Muscle of back (tissue), 13 donors: ENCODE measurements at places on chromosomes 12 and 14. TPM values are rescaled to one million over a fixed set of nuclear protein-coding genes. Genes with fewer than 3 reads are reported as not detected.

DNA sequence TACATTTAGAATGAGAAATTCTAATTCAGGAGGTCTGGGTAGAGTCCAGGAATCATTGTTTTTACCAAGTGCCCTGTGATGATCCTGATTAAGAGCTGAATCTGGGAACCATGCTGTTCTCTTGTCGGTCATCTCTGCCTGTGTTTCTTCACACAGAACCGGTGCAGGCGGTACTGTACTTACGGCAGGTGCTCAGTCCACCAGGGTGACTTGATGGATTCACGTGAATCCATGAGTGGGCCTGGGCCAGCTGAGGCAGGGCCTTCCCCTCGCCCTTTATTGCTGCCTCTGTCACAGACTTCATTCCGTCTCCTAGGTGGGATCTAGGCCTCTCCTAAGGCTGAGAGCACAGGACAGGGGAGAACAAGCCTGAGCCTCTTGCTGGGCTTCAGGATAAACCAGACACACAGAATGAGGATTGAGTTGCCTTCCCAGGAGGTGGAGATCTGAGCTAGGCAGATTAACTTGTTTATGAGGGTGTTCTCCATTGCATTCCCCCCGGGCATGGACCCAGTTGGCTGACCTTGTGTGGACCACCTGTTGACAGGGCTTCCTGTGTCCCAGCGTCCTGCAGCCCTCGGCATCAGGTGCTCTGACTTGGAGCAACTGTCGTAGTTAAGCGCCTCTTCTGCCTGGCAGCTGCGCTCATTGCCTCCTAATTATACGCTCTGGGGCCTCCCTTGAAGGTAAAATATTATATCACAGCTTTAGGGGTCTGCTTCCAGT is 42.1 kb downstream of the B4GALNT3 start:
- peak; percentile 74 for DNase-seq

GRCh38 chr14:75267141-75267721 is 11.4 kb upstream of the FOS start:
- peak; percentile 70 for DNase-seq

DNA sequence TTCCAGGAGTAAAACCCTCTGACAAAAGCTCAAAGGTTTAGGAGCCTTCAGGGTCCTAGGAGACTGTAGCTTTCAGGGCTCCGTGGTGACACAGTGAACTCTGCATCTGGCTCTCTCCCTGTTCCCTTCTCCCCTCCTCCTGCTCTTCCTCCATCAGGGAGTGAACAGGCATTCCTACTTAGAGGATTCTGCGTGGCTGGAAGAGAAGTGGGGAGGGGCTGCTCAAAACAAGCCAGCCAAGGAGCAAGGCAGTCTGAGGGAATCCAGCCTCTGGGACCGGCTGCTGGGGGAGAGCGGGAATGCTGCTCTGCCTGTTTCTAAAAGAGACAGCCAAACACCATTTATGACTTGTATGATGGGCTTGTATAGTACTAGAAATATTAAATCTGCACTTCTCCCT is 49.5 kb downstream of the RBMS2 start:
- DNase-seq = peak; percentile 63

GRCh38 chr12:62760779-62761178 is 174.2 kb downstream of the PPM1H start:
- no peak for DNase-seq

DNA sequence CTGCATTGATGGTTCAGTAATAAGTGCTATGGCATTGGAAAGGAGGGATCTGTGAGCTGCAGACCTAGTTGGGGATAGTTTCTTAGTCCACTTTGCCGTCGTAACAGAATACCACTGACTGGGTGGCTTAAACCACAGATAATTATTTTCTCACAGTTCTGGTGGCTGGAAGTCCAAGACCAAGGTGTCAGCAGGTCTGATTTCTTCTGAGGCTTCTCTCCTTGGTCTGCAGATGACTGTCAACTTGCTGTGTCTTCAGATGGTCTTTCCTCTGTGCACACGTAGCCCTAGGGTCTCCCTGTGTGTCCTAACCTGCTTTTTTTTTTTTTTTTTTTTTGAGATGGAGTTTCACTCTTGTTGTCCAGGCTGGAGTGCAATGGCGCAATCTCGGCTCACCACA is 126.1 kb downstream of the MYRFL start:
- DNase-seq = no peak

CYP46A1 gene
- polyA plus RNA-seq = 1.7 TPM

DNA sequence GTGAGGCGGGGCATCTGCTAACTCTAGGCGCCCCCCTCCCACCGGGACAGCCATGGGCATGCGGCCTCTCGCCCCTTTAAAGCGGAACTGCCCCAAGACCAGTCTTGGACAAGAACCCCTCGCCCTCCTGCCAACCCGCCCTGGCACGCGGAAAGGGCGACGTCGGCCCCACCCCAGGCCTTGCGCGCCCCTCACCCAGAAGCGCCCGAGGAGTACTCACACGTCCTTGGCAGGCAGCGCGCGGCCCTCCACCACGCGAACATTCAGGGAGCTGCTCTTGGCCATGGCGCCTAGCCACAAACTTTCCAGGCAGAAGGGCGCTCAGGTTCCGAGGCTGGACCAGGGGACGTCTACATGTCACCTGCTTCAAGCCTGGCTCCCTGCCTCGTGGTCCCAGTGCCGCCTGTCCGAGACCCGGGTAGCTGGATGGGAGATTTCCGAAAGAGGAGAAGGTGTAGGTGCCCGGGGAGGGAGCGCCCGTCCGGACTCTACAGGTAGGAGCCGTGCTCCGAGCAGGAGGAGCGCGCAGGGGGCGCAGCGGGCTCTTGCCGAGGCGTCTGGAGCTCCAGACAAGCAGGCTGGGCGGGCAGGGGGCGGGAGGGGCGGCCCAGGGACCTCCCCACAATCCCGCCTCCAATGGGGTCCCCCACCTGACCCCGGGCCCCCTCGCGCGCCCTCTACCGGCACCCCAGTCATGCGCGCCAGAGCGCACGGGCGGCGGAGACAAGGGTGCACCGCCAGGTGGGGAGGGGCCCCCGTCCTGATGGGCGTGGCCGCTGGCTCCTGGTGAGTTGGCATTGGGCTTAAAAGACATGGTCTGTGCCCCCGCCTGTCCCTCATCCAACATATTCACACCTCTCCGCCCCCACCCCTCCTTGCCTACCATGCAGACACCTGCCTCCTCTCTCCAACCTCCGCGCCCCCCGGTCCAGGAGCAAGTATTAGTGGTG is at the start of gene RASAL1:
TSS of gene RASAL1 (minus strand) at position 584 of the 950 bp plus-strand sequence. CDS start at position 285, 299 bp downstream.
- no peak for DNase-seq

PLEKHD1 gene
- polyA plus RNA-seq = 1.2 TPM

CARMIL3 gene
- polyA plus RNA-seq = 0.09 TPM

- no peak for DNase-seq
Measured at GRCh38 chr12:86724716-86725115, 468.5 kb upstream of the MGAT4C start.

- no peak for DNase-seq
Measured at GRCh38 chr14:39005044-39005880, 97.8 kb downstream of the SEC23A start.

VTI1B gene
- polyA plus RNA-seq = 81.1 TPM

- DNase-seq = no peak
Measured at GRCh38 chr12:19689226-19689625, 249.9 kb downstream of the AEBP2 start.

GRCh38 chr12:24499151-24500146 is 449.5 kb downstream of the BCAT1 start:
- peak; percentile 17 for DNase-seq

RERG gene
- polyA plus RNA-seq = 6.5 TPM

DNA sequence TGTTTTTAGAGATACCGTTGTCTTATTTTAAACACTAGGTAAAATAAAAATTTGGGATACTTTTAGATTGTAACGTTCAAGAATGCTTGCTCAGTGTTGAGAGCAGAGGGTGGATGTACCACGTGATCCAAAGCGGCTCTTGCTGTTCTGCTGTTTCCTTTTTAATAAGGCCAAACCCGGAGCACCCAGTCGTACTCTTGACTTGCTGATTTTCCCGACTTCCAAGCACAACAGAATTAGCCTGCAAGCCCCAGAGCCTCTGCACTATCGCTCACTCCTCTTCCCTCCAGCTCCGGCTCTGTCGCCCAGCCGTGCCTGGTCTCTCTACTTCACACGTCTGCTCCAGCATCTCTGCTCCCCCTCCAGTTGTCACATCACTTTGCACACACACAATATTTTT is 77.3 kb downstream of the EMP1 start:
- DNase-seq = no peak

GRCh38 chr12:15122344-15122743 is 98.9 kb downstream of the RERG start:
- DNase-seq = no peak

GRCh38 chr12:56104815-56105608 is 653 bp downstream of the PA2G4 start:
- DNase-seq = no peak

DNA sequence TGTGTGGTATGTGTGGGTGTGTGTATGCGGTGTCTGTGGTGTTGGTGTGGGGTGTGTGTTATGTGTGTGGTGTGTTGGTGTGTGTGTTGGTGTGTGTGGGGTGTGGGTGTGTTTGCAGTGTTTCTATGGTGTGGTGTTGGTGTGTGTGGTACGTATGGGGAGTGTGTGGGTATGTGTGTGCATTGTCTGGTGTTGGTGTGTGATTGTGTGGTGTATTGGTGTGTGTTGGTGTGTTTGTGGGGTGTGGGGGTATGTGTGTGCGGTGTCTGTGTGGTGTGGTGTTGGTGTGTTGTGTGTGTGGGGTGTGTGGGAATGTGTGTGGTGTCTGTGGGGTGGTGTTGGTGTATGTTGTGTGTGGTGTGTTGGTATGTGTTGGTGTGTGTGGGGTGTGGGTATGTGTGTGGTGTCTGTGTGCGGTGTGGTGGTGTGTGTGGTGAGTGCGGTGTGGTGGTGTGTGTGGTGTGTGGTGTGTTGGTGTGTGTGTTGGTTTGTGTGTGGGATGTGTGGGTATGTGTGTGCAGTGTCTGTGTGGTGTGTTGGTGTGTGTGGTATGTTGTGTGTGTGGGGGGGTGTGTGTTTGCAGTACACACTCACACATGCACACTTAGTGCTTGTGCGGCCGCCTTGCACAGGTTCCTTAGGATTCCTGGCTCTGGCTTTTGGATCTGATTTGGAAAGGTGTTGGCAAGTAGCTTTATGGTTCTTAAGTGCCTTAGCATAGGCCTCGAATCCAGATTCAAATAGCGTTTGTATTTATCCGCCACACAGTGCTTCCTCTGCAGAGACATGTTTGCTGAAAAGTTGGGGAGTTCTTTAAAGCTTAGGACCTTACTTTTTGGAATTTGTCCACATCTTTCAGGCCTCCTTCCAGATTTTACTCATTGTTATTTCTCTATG is 16.4 kb downstream of the MLXIP start:
- DNase-seq = no peak

DNA sequence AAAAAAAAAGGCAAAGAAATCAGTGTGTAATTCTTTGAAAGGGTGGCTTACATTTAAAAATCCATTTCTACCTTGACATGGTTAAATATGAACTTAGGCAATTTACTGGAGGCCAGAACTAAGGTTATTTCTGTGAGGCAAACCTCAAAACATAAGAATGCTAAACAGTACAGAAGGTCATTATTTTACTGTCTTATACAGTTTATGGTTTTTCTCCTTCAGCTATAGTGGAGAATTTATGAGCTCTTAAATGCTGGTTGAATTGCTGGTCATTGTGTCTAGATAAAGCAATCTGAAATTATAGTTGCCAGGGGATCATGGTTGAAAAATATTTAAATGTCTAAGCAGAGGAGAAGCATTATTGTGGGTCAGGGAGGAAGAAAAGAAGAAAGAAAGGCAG is 70.5 kb downstream of the TRIM9 start:
- DNase-seq = no peak

- no peak for DNase-seq
Measured at GRCh38 chr14:23801766-23802165, 151.8 kb upstream of the DHRS4 start.

- DNase-seq = no peak
Measured at GRCh38 chr12:99767809-99768208, 120.3 kb downstream of the GARIN6 start.

GRCh38 chr12:109717390-109718357 is 4.0 kb downstream of the FAM222A start:
- no peak for DNase-seq

- peak; percentile 34 for DNase-seq
Measured at GRCh38 chr12:116161588-116161987, 115.9 kb downstream of the MED13L start.

TDP1 gene
- polyA plus RNA-seq = 8.7 TPM

MTA1 gene
- 85.3 TPM for polyA plus RNA-seq

ARMH4 gene
- polyA plus RNA-seq = 9.1 TPM

DNA sequence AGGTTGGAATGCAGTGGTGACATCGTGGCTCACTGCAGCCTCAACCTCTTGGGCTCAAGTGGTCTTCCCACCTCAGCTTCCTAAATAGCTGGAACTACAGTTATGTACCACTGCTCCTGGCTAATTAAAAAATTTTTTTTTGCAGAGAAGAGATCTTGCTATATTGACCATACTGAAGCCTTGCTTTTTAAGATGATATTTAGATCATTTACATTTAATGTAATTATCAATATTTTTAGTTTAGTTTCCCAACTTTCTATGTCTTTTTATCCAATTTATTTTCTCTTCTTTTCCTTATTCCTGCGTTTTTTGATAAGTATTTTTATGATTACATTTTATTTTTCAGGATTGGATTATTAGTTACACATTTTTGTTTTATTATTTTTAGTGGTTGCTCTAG is 340.1 kb downstream of the APAF1 start:
- DNase-seq = no peak

DNA sequence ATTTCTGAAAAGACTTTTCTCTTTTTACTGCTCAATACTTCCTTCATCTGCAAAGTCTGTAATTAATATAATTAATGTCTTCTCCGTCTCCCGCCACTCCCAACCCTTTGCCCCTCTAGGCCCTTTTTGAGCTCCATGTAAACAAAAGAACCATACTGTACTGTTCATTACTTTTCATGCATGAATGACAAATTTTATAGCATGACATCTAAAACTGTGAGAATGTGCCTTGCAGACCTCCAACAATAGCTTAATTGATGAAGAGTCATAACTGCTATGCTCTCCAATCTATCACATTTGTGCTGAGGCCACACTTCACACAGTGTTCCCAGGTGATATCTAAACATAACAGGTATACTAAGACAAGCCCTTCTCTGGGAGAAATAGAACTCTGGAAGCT is 1122.7 kb upstream of the ATXN7L3B start:
- no peak for DNase-seq
